AG20443 (cell line): ENCODE measurements at places on chromosomes 2 and 18.

DNA sequence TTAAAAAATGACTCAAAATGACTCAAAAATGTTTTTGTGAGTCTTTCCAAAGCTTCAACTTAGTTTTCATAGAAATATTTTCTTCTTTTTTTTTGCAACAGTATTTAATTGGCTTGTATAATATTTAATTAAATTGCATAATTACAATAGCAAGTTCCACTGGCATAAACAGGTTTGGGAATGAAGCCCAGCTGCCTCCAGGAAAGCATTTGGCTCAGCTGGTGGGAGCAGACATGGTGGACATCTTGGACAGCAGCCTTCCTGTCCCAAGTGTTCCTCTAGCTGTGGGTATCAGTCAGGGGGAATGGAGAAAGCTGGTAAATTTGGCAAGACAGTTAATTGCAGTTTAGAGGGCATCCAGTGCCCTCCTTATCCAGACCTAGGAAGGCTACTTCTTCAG, 213.4 kb downstream of the ZBTB7C start:
- DNase-seq = no peak

- peak; percentile 60 for DNase-seq
These were observed 133.4 kb downstream of the ZNF407 start for GRCh38 chr18:74731097-74731496.

- no peak for DNase-seq
These were observed 10.5 kb downstream of the CAPN13 start for GRCh38 chr2:30796699-30797098.

DNA sequence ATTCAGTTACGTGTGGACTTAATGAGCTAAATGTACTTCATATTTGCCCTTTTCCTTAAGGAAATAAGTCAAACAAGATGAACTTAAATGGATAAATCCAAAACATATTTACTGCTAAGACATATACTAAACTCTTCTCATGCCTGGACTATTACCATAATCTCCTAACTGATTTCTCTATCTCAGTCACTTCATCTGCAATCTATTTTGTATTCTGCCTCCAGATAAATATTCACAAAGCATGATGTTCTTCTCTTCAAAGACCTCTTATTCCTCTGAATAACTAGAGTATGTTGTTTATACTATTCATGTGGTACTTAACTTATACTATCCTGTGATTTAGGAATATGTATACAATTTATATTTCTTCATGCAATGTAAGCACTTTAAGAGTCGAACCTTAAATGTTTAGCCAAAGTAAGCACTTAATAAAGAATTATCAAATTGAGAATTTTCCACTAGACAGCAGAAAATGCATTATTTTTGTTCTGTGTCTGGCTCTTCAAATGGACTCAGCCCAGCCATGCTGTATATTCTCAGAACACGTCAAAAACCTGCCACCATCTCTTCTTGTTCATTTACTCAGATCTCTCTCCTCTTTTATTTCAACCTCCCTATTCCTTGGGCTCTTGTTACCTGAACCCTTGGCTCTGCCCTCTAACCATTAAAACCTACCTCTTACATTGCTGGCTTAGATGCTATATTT, 79.9 kb upstream of the ARHGAP28 start:
- DNase-seq = no peak
